ENCODE measurements at places on chromosomes 2 and 18.

GRCh38 chr2:100301881-100302584 is 20.3 kb downstream of the LONRF2 start:
- DNase-seq, result no peak

DNA sequence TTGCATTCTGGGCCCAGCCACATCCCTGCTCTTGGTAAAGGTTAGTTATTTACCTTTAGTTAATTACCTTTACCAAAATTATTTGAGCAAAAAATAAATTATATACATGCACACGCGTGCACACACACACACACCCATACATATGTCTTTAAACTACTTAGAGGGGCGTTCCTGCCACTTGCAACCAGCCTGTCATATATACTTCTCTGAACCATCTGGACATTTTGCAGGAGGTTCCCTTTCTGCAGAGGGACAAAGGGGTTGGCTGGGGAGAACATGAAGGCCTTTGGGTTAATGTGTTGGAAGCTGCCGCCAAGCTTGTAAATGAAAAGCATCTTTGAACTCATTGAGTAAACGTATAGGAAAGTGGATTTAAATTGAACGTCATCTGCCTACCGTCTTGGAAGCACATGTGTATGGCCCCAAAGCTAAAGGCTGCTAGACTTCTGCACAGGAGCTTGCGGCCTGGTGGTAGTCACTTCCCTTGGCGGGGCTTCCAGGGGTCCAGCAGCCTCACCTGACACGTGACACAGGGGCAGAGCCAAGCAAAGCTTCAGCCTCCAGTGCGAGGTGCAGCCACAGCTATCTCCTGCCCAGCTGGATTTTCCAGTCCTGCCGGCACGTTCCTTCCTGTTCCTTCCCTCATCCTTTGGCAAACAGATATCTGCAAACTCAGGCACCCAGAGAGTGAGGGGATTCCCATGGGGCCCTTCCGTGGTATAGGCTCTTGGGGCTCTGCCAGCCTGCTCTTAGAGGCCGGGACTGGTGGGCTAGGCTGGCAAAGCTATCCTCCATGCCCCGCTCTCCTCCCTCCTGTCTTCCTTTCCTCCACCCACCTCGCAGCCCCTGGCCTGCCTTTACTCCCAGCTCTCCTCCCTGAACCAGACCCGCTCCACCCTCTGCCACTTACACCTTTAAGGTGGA is 46.1 kb downstream of the SERTAD2 start:
- DNase-seq, result no peak

DNA sequence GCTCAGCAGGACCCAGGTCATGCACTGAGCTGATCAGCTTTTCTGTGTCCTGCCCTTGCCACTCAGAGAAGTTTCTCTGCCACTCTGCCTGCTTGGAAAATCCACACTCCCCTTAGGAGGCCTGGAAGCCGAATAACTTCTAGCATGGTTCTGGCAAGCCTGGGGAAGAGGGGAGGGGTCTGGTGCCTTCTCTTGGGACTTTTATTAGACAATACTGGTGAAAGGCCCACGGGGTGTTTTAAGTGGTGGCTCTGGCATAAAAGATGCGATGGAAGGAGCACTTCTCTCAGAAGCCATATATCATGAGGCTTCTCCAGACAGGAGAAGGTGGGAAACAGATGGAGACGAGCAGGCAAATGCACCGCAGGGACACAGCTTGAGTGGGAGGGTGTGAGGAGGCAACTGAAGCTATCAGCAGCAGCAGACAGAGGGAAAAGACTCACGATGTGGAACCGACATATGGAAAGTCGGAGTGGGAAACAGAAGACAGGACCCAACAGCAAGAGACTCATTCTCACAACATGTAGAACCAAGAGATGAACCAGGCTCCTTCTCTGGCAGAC is 141.8 kb upstream of the CTNNA2 start:
- no peak for DNase-seq

GRCh38 chr2:46086578-46087070 is 210.6 kb upstream of the EPAS1 start:
- no peak for DNase-seq

DNA sequence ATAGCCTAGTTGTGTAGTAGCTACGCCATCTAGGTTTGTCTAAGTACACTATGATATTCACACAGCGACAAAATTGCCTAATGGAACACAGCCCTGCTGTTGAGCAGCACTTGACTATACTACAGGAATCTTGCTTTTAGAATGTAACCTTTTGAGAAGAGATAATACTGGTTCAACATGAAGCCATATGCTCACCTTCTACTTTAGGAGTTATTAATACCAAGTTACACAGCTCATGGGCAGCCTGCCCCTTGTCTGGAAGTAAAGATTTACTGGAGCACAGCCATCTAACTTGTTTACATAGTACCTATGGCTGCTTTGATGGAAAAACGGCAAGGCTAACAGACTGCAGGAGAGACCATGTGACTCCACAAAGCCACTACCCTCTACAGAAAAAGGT is 174.8 kb downstream of the DYM start:
- no peak for DNase-seq

- no peak for DNase-seq
Observed at GRCh38 chr2:15748736-15749323, 157.2 kb downstream of the DDX1 start.

DNA sequence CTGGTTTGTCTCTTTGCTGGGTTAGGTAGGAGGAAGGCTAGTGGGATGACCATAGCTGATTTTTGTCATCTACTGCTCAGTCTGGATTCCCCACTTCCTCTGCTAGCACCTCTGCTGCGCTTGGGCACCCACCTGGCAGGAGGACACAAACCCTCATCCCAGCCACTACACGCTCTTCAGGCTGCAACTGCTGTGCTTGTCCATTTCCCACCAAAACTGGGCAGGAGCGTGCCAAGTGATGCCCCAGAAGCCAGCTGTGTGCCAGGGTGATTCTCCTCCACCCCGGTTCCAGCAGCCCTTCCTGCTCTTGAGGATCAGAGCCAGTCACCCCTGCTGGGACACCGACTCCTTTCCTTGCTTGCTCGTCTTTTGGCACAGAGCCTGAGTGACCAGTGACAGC is 15.7 kb upstream of the PER2 start:
- DNase-seq, result no peak

- no peak for DNase-seq
Observed at GRCh38 chr2:78546843-78547242, 478.7 kb upstream of the REG3G start.

GRCh38 chr18:35506024-35506712 is 8.4 kb upstream of the INO80C start:
- DNase-seq, result no peak

DNA sequence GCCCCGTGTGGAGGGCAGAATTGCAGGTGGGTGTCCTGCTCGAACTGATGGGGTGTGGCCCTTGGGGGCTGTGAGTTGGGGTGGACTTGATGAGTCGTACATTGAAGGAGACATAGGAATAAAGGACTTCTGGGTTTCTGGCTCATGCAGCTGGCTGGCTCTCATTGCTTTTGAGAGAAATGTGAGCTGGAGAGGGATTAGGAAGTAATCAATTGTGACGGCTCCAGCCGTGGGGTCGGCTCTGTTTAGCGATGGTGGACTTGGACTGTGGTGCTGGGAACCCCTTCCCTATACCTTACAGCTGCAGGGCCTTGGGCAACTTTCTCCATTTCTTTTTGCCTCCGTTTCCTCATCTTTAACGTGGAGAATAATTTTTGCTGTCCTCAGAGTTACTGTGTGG is 9.2 kb downstream of the IMPA2 start:
- no peak for DNase-seq

GRCh38 chr2:189661148-189661956 is at the start of gene ASNSD1:
Gene ASNSD1, plus strand, starts transcription at chr2:189661459. Its CDS starts 4,674 bp downstream, at chr2:189666133.
- peak; percentile 99 for DNase-seq

DNA sequence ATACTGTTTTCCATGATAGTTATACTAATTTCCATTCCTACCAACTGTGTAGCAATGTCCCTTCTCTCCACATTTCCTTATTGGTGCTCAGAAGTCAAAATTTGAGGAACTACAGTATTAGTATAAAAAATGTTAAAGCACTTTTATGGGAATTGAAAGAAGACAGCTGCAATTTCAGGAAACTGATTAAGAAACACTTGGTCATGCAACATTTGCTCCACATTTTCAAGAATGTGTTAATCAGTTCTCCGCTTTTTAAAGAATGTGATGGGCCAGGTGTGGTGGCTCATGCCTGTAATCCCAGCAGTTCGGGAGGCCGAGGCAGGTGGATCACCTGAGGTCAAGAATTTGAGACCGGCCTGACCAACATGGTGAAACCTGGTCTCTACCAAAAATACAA is 33.6 kb upstream of the MGAT4A start:
- no peak for DNase-seq

DNA sequence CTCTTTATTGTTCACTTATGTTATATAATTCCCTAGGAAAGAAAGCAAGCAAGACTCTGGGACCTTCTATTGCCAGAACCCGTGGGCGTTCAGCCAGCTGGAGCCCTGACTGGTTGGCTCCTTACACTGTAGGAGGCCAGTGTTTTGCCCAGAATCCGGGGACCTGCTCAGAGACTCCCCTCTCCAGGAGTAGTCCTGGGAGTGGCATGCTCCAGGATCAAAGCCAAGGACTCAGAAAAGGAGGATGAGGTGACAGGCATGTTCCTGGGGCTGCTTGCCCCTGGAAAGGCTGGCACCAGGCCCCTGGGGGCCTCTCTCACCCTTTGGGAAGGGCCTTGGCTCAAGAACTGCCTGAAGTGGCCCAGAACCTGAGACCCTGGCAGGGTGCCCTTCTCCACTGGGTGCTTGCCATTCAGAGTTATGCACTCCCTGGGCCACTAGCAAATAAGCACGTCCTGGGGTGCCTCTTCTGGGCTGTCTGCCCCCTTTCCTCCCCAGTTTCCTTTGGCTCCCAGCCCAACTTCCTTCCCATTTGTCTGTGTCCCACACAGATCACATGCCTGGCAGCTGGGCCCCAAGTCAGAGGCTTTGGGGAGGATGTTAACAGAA is 19.6 kb upstream of the KIF3C start:
- DNase-seq, result no peak

DNA sequence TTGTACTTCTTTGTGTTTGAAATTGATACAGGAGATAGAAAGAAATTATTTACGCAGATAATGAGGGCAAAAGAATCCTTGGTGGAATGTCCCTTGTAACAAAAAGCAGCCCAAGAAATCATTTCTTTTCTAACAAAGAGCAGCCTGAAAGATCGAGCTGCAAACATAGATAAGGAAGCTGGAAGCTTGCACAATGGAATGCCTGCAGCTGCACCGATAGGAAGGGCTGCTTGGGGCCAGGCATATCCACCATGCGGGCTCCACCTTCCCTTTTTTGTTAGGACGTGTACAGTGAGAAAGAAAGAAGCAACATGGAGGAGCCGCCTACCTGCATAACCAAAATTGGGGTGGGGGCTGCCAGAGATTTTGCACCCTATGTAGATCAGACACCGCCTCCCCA is 568.7 kb downstream of the METTL4 start:
- DNase-seq, result no peak

GRCh38 chr2:239674101-239674980 is 273.5 kb upstream of the HDAC4 start:
- DNase-seq, result no peak

DNA sequence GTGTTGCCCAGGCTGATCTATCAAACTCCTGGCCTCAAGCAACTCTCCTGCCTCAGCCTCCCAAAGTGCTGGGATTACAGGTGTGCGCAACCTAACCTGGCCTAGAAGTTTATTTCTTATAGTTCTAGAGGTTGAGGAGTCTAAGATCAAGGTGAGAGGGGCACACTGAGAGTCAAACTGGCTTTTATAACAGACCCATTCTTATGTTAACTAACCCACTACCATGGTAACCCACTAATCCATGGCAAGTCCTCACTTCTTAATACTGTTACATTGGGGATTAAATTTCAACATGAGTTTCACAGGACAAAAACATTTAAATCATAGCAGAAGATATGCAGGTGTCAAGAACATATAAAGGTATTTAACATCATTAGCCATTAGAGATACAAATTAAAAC is 50.6 kb downstream of the MDH1 start:
- no peak for DNase-seq

- no peak for DNase-seq
Observed at GRCh38 chr2:236692937-236693336, 123.3 kb downstream of the ACKR3 start.

DNA sequence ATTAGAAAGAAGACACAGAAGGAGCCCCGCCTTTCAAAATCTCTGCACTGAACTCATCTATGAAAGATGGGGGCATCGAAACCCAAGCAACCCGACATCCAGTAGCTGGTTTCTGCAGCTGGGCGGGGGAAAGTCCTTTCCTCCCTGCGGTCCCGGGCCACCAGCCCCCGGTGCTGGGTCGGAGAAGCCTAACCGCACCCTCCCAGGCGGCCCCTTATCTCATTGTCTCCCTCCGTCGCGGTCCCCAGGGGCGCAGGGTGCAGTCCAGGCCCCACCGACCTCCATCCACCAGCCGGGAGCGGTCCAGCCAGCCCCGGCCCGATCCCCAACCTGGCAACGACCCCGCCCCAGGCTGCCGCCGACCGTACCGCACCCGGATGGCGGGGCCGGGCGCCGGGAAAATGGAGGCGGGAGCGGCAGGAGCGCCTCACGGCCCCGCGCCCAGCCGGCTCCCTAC is 452 bp downstream of the RAPH1 start:
- no peak for DNase-seq

- DNase-seq, result no peak
Observed at GRCh38 chr2:24947561-24948157, 24.1 kb downstream of the DNAJC27 start.

- no peak for DNase-seq
Observed at GRCh38 chr18:42338683-42339082, 383.6 kb downstream of the PIK3C3 start.

DNA sequence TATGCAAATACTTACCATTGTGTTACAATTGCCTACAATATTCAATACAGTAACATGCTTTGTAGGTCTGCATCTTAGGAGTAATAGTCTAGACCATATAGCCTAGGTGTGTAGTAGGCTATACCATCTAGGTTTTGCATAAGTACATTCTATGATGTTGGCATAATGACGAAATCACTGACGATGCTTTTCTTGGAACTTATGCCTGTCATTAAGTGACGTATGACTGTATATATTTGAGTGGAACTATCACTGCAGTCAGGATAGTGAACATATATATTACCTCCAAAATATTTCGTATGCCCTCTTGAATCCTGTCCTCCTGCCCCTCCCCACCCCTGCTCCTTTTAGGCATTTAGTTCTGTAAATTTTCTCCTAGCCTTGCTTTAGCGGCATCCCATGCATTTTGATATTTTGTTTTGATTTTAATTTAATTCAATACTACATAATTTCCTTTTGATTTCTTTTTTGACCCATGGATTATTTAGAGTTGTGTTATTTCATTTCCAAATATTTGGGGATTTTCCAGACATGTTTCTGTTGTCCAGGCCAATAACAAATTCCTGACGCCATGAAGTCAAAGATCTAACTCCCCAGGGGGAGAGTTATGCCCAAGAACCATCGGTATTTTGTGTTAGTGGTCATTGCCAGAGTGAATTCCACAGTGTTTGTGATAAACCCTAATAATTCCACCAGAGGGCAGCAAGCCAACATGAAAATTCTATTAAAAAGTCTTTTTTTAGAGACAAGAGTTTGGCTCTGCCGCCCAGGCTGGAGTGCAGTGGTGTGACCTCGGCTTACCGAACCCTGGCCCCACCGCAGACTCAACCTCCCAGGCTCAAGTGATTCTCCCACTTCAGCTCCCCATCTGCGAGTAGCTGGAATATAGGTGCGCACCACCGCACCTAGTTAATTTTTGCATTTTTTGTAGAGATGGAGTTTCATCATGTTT is 24.2 kb upstream of the CASP8 start:
- DNase-seq, result peak; percentile 70
